ENCODE measurements at places on chromosomes 7 and 10. TPM values are rescaled to one million over a fixed set of nuclear protein-coding genes. Genes with fewer than 3 reads are reported as not detected.

- no peak for DNase-seq
Measured at GRCh38 chr10:131500892-131501291, 189.4 kb upstream of the TCERG1L start.

- DNase-seq = no peak
Measured at GRCh38 chr7:91457208-91457607, 193.0 kb downstream of the FZD1 start.

DNA sequence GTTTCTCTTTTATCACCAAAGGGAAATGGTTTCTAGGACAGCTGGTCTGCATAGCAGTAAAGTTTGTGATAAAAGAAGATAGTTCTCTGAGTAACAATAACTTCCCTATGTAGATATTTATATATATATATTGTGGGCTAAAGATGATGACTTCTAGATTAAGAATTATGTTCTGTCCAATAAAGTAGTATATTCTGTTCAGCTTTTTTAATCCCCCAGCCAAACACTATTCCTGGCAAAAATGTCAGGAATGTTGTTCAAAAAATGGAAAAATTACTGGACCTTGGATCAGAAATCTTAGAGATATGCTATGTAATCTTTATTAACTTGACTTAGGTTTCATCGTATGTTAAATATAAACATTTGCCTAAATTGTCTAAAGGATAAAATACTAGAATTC, 136.3 kb upstream of the GNAI1 start:
- DNase-seq = no peak

- no peak for DNase-seq
Measured at GRCh38 chr7:44438816-44439215, 51.6 kb downstream of the NUDCD3 start.

DNA sequence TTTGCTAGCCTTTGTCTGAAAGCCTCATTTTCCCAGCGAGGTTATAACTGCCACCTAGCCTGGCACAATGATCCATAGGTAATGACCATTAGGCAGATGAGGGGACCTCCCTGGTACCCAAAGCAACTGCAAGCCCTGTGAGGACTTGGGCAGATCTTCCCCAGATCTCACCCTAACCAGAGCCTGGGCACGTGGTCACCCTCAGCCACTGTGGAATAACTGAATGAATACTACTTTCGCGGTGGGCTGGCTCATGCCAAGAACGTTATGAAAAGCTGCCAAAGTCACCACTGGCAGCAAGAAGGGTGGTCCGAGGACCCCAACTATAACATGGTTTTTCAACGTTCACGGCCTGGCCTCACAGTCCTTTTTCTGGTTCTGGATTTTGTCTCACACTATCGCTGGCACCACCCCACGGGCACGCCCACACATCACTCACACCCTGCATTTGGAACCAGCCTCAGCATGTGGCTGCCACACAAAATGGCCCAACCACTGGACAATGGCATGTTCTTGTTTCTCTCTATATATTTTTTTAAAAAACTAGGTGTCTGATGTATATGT, 3.4 kb downstream of the PRKAG2 start:
- no peak for DNase-seq

DNA sequence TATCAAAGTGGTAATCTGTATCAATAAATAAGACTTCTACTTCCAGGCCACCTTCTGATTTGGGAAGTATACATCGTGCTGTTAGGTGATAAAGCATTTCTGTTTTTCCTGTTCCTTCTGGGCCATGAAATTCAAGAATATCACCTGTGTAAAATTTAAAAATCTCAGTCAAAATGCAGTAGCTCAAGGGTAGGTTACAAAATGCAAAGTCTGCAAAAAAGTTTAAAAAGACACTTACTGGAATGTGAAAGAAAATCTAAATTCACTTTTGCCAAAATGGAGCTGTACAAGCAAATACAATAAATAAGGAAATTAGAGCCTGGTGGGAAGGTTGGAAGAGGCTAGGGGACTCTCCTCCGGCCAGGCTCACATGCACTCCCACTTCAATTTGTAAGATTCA, 26.7 kb downstream of the XRCC2 start:
- no peak for DNase-seq

- DNase-seq = no peak
Measured at GRCh38 chr7:39808796-39809481, 141.1 kb upstream of the CDK13 start.

DNA sequence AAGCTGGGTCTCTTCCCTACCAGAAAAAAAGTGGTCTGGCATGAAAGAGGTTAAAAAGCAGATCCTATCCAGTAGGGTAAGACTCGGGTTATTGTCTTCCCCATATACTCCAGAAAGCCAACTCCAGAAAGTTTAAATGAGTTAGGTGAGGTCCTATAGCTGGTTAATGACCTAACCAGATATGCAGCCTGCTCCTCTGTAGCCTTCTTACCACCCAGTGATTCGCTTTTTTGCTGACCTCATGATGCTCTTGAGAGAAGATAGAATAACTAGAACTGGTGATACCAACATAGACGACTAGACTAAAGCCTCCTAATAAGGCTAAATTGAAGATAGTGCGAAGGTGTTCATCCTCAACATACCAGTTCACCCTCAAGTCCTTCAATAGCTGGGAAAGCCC, 675 bp upstream of the GIMAP1 start:
- no peak for DNase-seq

- DNase-seq = no peak
Measured at GRCh38 chr7:85710960-85711359, 524.1 kb upstream of the SEMA3D start.

GRCh38 chr7:15685358-15686294, 857 bp downstream of the MEOX2 start:
- DNase-seq = no peak

GRCh38 chr7:155543011-155543876, 3.1 kb downstream of the CNPY1 start:
- DNase-seq = no peak

DNA sequence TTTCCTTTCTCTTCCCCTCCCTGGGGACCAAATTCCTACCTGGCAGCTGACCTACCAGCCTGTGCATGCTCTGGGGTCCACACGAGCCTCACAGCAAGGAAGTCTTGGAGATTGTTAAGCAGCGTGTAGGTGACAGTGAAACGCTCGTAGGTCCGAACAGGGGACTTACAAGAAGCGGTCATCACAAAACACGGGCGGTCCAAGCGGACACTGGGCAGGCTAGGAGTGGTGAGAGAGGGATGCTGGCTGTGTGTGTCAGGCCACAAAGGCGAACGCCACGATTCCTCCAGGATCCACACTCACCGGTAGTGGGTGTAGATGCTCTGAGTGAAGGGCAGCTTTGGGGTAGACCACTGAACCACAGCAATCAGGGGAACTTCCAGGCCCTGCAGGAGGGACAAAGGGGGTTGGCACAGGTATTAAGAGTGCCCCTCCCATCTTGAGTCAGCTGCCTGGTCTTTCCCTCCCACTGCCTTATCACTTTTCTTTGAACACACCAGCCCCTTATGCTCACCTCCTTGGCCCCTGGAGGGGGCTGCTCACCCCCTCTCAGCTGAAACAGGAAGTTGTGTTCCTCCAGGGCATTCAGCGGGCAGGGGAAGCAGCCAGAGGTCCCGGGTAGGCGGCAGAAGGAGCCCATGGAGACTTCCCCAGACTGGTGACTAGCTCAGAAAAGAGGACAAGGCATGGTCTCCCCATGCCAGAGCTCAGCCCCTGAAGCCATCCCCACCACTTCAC, 2.0 kb downstream of the TRAPPC14 start:
- no peak for DNase-seq

- DNase-seq = no peak
Measured at GRCh38 chr7:98119256-98119918, 12.7 kb downstream of the LMTK2 start.

GRCh38 chr7:73830681-73831583, at the start of gene CLDN4:
CLDN4 (plus strand) TSS chr7:73830996; CDS start chr7:73831202, 206 bp downstream.
- DNase-seq = no peak

DNA sequence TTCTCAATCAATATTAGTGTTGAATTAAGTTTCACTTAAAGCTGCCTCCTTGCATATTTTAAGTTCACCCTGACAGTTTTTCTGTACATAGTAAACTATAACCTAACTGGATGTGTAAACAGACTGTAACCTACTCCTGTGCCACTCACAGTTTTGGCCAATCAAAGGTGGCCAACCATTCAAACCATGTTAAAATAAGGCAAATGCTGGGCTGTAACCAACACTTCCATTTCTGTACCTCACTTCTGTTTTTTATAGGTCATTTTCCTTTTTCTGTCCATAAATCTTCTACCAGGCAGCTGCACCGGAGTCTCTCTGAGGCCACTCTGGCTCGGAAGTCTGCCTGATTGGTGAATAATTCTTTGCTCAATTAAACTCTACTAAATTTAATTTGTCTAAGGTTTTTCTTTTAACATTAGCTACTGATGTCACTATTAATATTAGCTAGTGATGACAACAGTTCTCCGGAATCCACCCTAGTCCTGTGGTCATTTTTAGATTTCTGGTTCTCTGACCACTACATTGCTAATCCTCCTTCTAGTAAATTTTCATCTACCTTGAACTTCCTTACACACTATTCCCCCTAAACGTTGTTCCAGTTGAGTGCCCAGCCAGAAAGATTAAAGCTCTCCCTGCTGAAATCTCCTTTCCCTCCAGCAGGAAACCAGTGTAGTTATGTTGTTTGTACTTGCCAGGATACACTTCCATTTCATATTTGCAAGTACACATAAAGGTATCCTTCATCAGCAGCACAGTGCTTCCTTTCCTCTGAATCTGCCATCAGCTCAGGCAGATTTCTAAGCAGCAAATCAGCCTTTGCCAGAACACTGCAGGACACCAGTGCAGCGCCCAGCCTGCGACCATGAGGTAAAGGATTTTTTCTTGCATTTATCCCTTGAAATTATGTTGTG, 18.6 kb upstream of the IFIT2 start:
- DNase-seq = no peak

Gene POM121L12
- total RNA-seq = not detected

Gene ZPBP
- total RNA-seq = not detected

Gene GHRHR
- total RNA-seq = not detected

Gene MICALL2
- 5.5 TPM for total RNA-seq

Gene LIPJ
- total RNA-seq = not detected

Gene PILRA
- total RNA-seq = 16.0 TPM

Gene C10orf120
- not detected for total RNA-seq

Gene FOXI2
- not detected for total RNA-seq
